Esophagus mucosa (tissue), 1 donor: ENCODE measurements at places on chromosomes 5 and 9. TPM values are rescaled to one million over a fixed set of nuclear protein-coding genes. Genes with fewer than 3 reads are reported as not detected.

The CXCL14 gene
- total RNA-seq, result 179 TPM

- ATAC-seq, result no peak
These were observed 603 bp downstream of the SAXO1 start for GRCh38 chr9:19032406-19032805.

GRCh38 chr9:95242613-95243012 lies 74.9 kb downstream of the FANCC start:
- no peak for ATAC-seq

- peak; percentile 60 for ATAC-seq
These were observed 5.6 kb downstream of the AMBP start for GRCh38 chr9:114072184-114073140.

GRCh38 chr5:180873615-180874520 lies 12.8 kb upstream of the ZFP62 start:
- ATAC-seq, result peak; percentile 69

- ATAC-seq, result peak; percentile 97
These were observed 1466.0 kb upstream of the C9orf72 start for GRCh38 chr9:29039258-29039657.

GRCh38 chr9:98332405-98332831 lies 77.0 kb upstream of the TBC1D2 start:
- ATAC-seq, result no peak

- no peak for ATAC-seq
These were observed 684.6 kb upstream of the ACO1 start for GRCh38 chr9:31699836-31700235.
